ENCODE measurements at places on chromosomes 6 and 20. TPM values are rescaled to one million over a fixed set of nuclear protein-coding genes. Genes with fewer than 3 reads are reported as not detected.

The LSM2 gene
- polyA plus RNA-seq: 168 TPM

The CDSN gene
- polyA plus RNA-seq: not detected

The SIRPD gene
- polyA plus RNA-seq: not detected

The TRIM15 gene
- polyA plus RNA-seq: 0.18 TPM

The NRSN1 gene
- polyA plus RNA-seq: 0.03 TPM

The CCM2L gene
- polyA plus RNA-seq: 23.1 TPM

The AIF1 gene
- 6.3 TPM for polyA plus RNA-seq

The HAO1 gene
- not detected for polyA plus RNA-seq

The MLIP gene
- not detected for polyA plus RNA-seq

The RAB5IF gene
- polyA plus RNA-seq: 98.4 TPM

The OR2B6 gene
- 0.46 TPM for polyA plus RNA-seq

The RBPJL gene
- polyA plus RNA-seq: 1.3 TPM

The ZNF391 gene
- polyA plus RNA-seq: 4.8 TPM

The ADGRF5 gene
- not detected for polyA plus RNA-seq

The TAGAP gene
- not detected for polyA plus RNA-seq

The LY6G6D gene
- 1.8 TPM for polyA plus RNA-seq

The ARMC2 gene
- polyA plus RNA-seq: 1.6 TPM

The PBOV1 gene
- not detected for polyA plus RNA-seq

The MAS1 gene
- polyA plus RNA-seq: 0.02 TPM

The EYA4 gene
- polyA plus RNA-seq: 0.06 TPM

The CALHM6 gene
- 2.0 TPM for polyA plus RNA-seq

The SEL1L2 gene
- not detected for polyA plus RNA-seq

The C6orf118 gene
- polyA plus RNA-seq: 0.35 TPM

The FILIP1 gene
- 2.0 TPM for polyA plus RNA-seq

The SLC35D3 gene
- polyA plus RNA-seq: 0.27 TPM

The NHLRC1 gene
- 0.57 TPM for polyA plus RNA-seq

The CCN6 gene
- not detected for polyA plus RNA-seq

The MED20 gene
- polyA plus RNA-seq: 51.8 TPM

The ETV7 gene
- 2.4 TPM for polyA plus RNA-seq

The AARS2 gene
- 12.8 TPM for polyA plus RNA-seq

The BPIFB2 gene
- polyA plus RNA-seq: not detected

The RAET1L gene
- polyA plus RNA-seq: not detected

The SFTA2 gene
- not detected for polyA plus RNA-seq

The ZNF76 gene
- 23.9 TPM for polyA plus RNA-seq
